ENCODE measurements at places on chromosomes 13 and 19.

- no peak for DNase-seq
Observed at GRCh38 chr19:6252066-6252465, 27.7 kb downstream of the MLLT1 start.

DNA sequence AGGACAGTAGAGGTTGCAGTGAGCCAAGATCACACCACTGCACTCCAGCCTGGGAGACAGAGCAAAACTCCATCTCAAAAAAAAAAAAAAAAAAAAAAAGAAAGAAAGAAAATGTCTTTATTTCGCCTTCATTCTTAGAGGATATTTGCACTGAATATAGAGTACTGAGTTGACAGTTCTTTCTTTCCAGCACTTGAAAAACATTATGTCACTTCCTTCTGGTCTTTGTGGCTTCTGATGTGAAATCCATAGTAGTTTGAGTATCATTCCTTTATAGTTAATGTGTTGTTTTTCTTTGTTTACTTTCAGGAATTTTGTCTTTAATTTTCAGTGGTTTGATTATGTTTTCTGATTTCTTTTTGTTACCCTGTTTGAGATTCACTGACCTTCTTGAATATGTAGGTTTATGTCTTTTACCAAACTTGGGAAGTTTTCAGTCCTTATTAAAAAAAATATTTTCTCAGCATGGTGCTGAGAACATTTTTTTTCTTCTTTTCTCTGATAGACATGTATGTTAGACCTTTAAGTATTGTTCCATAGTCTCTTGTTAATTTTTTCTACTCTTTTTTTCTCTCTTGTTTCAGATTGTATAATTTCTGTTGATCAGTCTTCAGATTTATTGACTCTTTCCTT lies 50.1 kb downstream of the PCCA start:
- DNase-seq: no peak

DNA sequence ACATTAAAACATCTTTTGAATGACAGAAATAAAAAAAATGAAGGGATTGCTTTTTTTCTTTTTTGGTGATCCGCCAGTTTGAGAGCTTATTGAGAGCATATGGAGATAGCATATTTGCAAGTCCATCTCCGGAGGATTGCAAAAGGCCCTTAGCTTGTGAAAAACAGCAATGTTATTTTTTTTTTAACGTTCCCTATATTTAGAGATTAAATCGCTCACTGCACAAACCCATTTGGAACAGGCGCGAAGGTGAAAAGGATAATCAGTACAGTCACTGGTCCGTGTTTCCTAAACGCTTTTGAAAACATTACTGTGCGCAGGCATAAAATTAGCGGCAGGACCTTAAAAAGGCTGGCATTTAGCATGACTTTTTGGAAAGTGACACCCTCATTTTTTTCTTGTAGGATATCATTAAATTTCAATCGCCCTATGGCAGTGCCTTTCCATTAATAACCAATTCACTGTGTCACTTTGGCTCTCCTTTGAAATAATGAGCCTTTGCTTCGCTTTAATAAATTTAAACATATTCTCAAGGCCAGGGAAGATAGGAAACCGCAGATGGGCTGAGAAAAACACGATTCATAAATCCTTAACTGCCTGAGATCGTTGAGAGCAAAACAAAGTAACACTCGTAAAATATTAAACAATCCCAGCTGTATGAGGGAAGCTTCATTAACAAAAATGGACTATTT lies 342.2 kb downstream of the DACH1 start:
- DNase-seq: peak; percentile 74

DNA sequence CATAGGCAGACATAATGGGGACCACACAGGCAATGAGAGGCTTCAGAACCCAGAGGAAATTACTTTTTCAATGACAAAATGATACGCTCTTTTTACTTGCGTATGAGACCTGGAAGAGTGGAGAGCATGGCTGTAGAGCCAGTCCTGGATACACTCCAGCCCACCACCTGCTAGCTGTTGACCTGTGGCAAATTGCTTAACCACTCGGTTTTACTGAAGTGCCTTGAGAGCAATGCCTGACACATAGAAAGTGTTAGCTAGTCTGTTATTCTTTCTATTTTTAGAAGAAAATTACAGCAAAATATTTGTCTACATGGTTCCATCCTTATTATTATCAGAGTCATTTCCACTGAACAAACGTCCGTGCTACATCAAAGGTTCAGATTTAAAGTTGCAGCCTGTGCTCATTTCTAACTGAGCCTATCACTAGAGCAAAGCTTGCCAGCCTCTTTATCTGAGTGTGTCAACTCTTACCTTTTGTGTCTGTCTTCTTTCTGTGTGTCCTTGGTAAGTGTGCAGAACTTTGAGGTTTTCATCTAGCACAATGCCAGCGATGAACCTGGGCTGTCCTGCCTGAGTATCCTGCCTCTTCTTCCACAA lies 9.6 kb upstream of the GPR183 start:
- no peak for DNase-seq

All from NCI-H446 treated with DMSO at 0.1 percent for 48 hours (cell line).